SHP77 treated with DMSO at 0.1 percent for 48 hours (cell line): ENCODE measurements at places on chromosomes 11 and 22.

DNA sequence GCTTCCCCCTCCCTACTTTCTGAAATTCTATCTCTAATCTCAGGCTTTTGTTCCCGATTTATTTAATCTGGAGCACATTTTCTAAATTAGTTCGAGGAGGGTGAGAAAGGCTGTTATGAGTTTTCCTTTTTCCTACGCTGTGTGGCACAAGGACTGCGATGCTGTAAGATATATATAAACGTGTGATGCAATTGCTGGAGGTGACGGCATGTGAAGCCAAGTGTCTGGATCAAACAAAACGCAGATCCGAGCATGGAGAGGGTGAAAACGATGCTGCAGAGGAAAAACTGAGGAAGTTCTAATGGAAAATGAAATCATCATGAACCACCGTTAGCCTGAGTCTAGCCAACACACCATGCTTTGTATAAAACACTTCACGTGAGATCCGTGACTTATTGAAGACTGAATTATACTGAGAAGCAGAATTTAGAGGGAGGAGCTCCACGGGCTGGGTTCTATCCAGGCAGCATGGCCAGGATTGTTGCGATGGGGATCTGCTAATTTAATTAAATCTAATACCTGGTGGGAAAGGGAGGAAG is 4.4 kb downstream of the PKNOX2 start:
- no peak for DNase-seq

DNA sequence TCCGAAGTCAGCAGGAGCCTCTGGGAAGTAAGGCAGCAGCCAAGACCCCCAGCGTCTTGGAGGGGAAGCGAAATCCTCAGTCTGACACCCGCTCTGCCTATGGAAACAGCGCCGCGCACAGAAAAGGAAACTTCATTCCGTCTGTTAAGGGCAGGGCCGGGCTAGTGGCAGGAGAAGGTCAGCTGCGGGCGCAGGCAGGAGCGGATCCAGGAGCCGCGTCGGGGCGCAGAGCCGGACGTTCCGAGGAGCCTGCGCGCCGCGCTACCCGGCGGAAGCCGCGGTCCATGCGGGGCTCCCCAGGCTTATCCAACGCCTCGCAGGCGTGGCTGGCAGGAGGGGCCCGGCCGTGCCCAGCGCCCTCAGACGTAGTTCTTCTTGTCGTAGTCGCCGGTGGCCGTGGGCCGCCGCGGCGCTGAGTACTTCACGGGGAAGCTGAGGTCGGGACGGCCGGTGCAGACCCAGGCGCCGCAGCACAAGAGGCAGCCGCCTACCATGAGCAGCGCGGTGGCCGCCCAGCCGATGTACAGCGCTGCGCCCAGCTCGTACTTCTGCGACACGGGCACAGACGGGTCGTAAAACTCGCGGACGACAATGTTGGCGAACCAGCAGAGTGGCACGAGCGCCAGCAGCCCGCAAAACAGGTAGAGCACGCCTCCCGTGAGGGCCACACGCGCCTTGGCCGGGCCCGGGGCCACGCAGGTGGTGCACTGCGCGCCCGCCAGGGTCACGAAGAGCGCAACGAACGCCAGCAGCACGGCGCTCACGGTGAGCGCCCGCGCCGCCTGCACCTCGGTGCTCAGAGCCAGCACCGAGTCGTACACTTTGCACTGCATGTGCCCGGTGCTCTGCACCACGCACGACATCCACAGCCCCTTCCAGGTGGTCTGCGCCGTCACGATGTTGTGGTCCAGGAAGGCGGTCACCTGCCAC is 705 bp downstream of the CLDN5 start:
- DNase-seq, result no peak

DNA sequence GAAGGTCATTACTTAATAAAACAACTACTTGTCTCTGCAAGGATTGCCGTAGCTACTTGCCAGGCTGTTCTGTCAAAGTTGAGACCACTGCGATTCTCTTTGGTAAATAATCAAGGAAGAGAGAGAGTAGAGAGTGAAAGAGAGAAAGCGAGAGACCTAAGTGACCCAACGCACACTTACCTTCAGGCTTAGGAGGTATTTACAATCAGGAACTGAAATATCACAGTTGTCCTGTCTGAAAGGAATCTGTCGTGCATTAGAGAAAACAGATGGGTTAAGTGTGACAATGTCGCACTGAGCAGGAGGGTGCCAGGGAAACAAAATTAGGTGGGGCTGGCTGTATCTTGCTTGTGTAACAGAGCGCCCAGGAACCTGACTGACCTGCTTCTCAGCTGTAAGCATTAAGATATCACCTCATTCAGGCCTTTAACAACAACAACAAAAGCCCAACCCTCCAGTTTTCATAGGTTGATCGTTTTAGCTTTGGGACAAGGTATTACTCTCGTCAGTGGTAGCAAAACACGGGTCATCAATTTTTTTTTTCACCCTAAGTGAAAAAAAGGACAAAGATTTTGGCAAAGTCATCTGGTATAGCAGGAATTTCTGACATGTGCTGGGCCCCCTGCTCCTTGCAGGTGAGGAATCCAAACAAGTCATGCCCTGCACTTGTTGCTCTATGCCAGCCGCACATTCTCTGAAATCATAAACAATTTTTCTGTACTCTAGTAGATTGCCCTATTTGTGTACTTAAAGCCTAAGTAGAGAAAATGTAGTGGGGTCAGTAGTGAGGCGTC is at the start of gene MUC15:
TSS of gene MUC15 (minus strand) at position 403 of the 794 bp plus-strand sequence. CDS start 5,169 bp downstream, outside the sequence.
- no peak for DNase-seq

GRCh38 chr11:12556788-12557384 is 117.3 kb upstream of the TEAD1 start:
- no peak for DNase-seq

DNA sequence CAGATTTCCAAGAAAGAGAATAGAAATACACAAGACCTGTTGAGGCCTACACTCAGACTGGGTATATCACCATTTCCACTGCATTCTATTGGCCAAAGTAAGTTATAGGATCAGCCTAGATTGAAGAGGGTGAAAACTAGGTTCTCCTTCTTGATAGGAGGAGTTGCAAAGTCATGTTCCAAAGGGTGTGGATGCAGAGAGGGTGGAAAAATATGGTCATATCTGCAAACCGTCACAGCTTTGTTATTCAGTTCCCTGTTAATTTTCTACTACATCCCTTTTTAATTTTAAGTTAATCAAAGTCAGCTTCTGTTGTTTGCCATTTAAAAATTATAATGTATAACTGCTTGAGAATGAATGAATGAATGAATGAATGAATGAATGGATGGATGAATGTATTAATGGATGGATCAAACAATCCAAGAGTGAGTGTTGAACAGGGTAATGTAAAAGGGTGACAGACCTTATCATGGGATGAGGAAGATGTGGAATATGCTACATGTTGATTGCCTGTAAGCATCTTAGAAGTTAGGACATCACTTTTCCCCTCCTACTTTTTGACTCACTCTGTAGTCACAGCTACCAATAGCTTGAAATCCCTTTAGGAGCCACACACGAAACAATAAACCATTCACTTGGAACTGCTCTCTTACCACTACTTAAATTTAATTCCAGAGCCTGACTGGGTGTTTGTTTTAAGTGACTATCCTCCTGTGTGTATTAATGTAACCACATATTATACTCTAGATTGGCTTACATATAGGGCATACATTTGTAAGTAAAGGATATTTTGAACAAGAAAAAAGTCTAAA is 121.5 kb downstream of the CCDC34 start:
- DNase-seq, result no peak

DNA sequence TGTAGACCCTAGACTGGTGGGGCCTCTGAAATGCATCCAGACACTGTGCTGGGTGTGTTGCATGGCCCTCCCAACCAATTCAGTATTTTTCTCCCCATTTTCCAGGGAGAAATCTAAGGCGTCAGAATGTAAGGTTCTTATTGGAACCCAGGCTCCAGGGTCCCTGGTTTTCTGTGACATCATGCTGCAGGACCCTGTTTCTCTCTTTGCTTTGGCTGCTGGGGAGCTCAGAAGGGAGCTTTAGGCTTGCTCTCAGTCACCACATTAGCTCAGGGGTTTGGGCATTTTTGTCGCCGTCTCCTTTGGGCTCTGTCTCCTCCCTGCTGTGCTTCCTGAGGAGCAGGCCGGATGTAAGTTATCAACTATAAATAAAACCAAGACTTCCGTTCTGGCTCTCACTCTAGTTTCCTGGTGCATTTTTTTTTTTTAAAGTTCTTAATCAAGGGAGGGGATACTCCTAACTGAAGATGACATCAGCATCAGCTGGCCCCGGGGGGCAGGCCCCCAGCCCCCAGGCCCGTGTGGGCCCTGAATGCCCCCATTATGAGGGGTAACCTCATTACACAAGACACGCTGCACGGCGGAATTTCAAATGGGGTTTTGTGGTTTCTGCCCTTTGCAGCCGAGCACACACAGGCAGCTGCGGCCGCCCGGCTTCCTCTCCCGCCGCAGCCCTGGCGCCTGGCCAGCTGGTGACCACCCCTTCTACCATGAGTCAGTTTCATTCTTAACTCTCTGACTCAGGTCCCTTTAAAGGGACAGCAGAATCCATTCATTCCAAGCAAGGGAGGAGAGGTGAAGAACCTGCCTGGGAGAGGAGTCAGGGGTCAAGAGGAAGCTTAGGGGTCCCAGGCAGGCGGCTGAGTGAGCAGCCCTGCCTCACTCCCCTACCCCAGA is 3.2 kb downstream of the MYEOV start:
- DNase-seq, result peak; percentile 70

DNA sequence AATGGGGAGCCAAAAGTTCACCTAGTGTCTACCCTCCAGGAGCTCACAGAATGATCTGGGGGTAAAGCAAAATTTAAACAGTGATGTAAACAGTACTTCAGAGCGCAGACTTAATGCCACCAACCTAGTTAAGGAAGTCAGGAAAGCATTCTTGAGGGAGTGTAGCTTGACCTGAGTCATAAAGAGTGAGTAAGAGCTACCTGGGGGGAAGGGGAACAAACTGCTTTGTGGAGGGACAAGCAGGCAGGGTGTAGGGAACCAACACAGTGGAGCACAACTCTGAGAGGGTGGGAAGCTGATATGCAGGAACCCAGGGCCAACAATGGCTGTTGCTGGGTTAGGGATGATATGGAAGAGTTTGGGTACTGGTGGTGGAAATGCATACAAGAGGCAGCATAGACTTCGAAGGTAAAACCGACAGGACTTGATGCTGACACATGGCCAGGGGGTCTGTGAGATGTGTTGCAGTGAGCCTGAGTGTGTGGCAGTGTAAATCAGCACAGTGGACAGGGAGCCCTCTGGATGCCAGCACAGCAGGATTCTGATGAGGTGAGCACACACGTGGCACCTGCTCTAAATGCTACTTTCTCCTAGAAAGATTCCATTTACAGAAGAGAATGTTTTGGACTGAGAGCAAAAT is 58.3 kb upstream of the CYP2D6 start:
- no peak for DNase-seq

DNA sequence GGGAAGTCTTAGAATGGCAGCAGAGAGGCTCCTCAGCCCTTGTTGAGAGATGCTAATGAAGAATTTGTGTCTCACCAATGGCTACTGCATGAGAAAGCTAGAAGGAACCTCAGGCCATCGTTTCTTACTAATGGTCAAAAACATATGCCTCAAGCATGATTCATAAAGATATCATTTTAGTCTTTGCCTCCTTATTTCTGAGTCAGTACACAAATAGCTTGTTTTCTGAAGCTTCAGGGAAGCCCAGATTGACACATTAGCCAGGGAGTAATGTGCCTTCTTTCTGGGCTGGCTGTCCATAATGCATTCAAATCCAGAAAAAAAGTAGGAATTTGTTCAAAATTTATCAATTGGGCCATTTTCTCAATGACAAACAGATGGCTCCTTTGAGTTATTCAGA is 169.4 kb upstream of the ZBED5 start:
- DNase-seq, result no peak

DNA sequence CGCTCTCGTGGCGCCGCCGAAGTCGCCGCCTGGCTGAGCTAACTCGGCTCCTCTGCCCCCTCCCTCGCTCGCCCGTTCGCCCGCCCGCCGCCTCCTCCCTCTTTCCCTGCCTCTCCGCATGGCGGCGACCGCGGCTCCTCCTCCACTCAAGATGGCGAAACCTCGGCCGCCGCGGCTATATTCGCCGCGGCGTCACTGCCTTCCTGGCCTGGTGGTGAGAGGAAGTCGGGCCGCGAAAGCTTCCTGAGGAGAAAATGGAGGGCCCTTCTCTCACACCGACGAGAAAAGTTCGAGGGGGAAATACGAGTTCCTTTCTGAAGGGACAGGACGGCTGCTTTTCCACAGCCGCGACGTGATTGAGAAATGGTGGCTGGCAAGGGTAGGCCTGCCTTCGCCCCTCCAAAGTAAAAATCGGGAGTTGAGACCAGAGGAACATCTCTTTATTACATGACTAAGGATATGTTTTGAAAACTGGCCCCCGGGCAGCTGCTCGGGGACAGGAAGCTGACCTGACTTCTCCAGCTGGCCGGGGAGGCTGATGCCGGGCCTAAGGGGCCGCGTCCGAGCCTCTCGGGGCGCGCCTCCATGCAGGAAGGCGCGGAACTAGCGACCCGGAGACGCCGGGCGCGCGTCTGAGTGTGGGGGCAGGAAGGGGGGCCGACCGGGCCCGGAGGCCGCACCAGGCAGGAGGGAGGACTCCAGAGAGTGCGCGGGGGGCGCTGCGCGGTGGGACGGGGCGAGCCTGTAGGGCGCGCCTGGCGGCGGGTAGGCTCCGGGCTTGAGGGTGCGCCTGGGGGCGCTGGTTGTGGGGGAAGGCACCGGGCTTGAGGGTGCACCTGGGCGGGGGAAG is at the start of gene DDX6:
TSS of gene DDX6 (minus strand) at position 54 of the 850 bp plus-strand sequence. CDS start 4,913 bp downstream, outside the sequence.
- DNase-seq, result peak; percentile 20

DNA sequence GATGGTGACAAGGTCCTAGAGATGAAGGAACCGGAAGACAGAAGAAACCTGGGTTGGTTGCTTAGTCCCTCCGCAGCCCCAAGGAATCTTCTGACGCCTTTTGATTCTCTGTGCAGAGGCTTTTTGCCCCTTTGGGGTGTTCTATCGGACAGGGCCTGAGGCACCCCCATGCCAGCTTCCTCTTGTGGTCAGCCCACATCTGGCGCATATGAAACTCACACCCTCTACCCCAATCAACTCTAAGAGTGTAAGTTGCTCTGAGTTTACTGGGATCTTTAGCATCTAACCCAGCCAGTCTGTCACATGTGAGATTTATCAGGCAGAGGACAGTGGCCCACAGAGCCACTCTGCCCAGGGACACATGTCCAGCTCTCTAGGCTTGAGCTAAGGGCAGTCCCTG is 17.4 kb downstream of the RASD2 start:
- no peak for DNase-seq

- DNase-seq, result no peak
These were observed 95.5 kb upstream of the TMEM45B start for GRCh38 chr11:129720156-129720555.

DNA sequence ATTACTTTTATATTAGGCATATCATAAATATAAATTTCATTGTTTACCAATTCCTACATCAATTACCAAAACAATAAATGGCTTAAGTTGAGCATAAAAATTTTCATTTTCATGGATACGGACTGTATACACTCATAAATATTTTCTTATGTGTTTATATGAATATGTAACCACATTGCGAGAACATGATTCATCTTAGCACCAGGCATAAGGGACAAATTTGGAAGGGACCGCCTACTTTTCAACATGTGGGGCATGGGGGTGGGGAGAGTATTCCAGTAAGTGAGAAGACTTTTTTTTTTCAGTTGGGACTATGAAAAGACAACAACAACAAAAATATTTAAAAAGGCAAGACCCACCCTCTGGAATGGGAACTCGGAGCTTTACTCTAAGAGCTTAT is 296.1 kb downstream of the RAB38 start:
- DNase-seq, result no peak

- peak; percentile 54 for DNase-seq
These were observed 591 bp downstream of the CAPRIN1 start for GRCh38 chr11:34052036-34052607.
